Cardiac septum (tissue), 1 donor: ENCODE measurements at places on chromosomes 12 and 14. TPM values are rescaled to one million over a fixed set of nuclear protein-coding genes. Genes with fewer than 3 reads are reported as not detected.

DNA sequence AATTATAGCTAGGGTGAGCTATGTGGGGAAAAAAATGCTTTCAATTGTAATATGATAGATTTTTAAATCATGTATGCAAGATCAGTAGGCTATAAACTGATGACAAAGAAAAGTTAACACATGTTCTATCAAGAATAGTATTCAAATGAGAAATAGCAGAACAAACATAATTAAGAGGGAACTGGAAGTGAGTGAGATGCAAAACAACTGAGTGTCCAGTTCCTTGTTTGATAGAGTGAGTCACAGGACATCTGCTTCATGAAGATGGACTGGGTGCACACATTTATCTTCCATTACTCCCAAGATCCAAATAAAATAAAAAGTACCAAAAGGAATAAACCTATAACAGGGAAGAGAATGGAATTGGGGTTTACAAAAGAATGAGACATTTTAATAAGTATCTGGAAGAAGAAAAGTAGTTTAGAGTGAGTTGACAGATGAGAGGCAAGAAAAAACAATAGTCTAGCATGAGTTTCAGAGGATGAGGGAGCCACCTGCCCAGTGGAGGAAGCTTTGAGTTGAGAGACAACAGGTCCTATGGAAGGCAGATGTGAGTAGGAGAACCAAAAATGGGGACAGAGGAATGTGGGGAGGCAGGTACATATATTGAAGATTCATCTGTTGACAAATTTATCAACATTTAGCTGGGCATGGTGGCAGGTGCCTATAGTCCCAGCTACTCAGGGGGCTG is 178.1 kb upstream of the ARHGAP5 start:
- no peak for DNase-seq

DNA sequence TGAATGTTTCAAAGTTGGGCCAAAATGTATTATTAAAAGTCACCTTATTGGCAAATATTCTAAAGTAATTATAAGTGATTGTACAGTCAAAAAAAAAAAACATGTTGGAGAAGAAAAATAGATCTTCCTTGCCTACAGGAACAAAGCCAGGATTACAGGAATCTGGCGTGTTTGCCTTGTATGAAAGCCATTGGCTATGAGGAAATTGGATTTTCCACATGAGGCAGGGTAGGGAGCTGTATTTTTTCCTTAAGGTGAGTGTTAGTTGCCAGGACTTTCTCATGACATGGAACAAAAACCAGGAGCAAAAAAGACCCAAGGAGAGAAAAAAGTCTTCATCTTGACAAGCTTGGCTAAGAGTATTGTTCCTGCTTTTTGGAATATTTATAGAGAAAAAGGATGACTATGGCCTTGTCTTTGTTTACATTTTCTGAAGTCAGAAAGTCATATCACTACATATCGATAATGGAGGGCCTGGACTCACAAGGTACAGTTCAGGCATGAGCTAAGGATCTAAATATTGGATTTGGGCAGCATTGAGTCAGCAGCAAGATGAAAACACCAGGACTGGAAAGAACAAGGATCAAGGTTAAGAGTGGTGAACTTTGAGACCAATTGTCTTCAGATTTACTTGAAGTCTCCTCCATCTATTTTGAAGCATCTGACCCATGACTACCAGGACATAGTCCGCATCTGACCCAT is 68.4 kb upstream of the FLRT2 start:
- DNase-seq: no peak

GRCh38 chr12:71810921-71811320 is 28.6 kb upstream of the TBC1D15 start:
- no peak for DNase-seq

DNA sequence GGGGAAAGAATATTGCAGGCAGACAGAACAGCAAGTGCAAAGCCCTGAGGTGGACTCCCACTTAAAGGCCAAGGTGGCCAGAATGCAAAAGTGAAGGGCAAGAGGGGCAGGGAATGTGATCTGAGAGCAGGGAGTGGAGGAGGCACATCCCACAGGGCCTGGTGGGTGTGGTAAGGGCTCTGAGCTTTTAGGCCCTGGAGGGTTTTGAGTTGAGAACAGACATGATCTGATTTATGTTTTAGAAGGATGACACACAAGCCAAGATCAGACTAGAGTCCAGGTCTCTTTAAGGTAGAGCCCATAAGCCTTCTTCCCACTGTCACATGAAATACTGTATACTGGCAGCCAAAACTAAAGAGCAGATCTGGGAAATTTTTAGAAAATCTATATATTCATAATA is 162.5 kb downstream of the SLC38A4 start:
- DNase-seq: no peak

DNA sequence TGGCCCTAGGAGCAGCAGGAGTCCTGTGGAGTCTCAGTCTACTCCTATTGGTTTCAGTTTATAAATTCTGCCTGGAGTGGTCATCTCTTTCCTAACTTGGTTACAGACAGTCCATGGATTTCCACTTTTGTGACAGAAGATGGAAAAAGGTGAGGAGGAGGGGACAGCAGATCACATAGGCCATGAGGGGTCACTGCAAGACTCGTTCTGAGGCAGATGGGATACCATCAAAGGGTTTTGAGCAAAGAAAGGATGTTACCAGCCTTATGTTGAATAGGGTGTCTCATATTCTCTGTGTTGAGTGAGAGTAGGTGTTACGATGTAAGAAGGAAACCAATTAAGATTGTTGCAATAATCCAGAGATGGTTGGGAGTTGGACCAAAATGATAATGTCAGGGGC is 15.3 kb downstream of the PDE3A start:
- DNase-seq: no peak

DNA sequence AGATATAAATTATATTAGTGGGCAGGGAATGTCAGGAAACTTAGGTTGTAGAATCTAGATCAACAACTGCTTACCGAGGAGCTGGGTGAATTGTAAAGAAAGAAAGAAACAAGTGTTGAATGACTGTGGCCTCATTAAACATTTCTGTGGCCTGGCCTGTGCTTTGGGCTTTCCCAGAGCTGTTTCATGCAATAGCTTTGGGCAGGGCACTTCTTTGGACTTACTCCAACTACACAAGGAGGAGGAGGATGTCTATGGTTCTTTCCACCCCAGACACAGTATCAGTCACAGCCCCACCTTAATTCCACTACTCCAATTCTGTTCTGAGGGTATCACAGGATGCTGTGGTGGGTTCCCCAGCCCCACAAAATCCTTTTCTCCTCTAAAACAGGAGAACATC is 38.0 kb downstream of the DPF3 start:
- no peak for DNase-seq

Gene DEGS2
- total RNA-seq: not detected

Gene FOXG1
- total RNA-seq: not detected
